EL (cell line): ENCODE measurements at places on chromosomes 5 and 9.

DNA sequence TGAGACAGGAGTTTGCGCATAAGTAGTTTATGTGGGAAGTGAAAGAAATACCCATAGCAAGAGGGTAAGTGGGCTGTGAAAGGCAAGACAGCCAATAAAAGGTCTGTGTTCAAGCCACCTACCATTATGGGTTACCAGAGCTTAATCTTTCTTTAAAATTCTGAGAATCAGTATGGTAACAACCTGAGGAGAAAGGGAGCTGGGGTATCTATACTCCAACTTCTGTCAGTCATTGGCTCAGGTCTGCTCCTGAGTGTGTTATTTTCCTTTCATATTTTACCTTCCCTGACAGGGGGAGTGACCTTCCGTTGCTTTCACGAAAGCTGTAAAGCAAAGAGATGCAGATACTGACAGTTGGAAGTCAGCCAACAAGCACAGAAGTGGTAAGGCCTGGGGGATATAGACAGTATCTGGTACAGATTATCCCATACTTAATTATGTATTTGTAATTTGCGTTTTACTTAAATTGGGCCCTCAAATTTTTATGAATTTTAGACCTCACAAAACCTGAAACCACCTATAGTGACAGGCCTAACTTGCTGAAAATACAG is 233.4 kb downstream of the RAB3C start:
- DNase-seq = no peak

- DNase-seq = no peak
Observed at GRCh38 chr9:134404376-134405358, 78.4 kb downstream of the RXRA start.

- no peak for DNase-seq
Observed at GRCh38 chr5:142508591-142508990, 177.3 kb downstream of the FGF1 start.

DNA sequence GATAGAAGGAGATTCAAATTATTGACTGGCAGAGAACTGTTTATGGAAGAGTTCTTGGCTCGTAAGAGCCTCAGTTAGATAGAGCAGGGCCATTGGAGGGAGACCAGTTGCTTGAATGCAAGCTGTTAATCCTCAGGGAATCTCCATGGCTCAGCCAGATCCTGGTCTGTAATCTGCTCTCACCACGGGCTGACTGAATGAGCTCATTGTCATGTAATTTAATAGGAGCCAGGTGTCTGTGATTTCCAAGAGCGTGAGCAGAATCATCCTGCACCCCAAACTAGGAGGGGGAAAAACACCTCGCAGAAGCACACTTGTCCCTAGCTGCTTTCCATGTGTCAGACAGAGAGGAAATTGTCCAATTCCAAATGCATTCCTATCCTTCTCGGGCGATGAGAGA is 19.1 kb upstream of the KCNMB1 start:
- DNase-seq = no peak

GRCh38 chr9:128459011-128459410 is 3.2 kb downstream of the ODF2 start:
- DNase-seq = no peak

- no peak for DNase-seq
Observed at GRCh38 chr5:90612919-90613318, 54.3 kb downstream of the ADGRV1 start.

- DNase-seq = no peak
Observed at GRCh38 chr5:57420801-57421200, 61.8 kb downstream of the ACTBL2 start.

DNA sequence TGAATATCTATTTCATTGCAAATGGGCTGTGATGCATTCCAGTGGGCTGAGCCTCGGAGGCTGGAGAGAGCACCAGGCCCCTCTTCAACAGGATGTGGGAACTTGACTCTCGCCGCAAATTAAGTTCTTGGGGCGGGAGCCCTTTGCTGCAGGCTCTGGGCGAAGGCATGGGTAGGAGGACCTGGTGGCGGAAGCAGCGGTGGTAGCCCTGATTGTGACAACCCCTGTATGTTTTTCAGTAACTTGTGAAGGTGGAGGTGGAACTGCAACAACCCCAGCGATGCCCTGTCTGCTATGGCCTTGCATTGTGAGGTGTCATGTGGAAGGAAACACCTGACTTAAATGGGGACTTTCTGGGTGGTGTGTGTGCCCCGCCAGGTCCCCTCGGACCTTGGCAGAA is 9.4 kb downstream of the FYB1 start:
- DNase-seq = no peak

DNA sequence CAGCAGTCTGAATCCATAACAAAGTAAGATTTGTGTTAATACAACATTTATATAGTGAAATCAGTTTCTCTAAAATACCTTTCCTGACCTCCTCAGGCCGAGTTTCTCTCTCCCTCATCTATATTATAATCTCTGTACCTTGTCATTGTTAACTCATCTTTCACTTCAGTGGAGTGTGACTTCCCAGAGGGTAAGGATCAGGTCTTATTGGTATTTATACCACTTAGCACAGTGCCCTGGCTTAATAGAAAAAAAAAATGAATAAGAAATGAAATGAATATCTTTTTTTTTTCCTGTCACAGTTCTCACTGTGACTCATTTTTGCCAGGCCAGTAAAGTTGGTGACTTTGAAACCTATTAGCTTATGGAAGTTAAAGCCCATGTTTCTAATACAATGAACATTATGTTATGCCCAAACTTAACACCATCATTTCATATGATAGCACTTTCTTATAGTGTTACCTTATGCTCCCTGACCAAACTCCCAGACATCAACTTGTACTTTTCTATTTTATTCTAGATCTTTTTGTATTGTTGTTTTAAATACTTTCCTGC is 90.1 kb downstream of the NR3C1 start:
- DNase-seq = no peak
